ENCODE measurements at places on chromosomes 16 and 17.

DNA sequence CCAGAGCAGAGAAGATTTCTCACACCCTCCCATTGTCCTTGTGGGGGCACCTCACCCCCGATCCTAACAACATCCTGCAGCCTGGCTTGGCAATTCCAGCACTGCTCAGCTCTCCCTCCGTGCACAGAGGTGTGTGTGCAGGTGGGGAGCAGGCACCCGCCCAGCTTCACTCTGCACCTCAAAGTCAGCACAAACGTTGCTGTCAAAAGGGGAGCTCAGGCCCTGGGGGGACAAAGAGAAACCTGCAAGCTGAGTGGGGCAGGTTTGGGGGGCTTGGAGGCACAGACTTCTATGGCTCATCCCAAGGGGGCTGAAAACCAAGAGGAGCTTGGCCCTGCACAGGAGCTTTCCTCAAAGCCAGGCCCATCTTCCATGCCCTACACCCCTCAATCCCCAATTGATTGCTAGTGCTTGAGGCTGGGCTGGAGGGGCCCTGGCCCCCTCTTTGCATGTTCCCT lies 231.9 kb upstream of the TNRC6C start:
- no peak for DNase-seq

- DNase-seq, result no peak
Observed at GRCh38 chr17:75910699-75911098, 6.0 kb upstream of the MRPL38 start.

GRCh38 chr16:12219992-12220391 lies 243.5 kb downstream of the SNX29 start:
- no peak for DNase-seq

GRCh38 chr17:14471052-14471451 lies 170.2 kb downstream of the HS3ST3B1 start:
- no peak for DNase-seq

DNA sequence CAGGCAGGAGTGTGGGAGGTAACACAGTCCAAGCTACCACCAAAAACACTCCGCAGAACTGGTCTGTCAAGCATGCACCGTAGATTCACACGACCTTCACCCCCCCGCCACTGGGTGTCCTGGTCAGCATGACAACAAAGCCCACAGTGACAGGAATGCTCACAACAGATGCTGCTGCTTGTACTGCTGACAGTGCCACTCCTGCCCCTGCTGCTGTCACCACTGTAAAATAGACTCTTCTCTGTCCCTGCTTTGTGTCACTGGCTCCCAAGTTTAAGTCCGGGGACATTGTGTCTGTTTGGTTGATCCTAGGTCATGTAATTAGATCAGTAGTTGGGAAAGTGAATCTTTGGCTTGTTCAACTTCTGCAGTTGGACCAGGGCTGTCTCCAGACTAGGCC lies 7.0 kb upstream of the ODF4 start:
- DNase-seq, result no peak

DNA sequence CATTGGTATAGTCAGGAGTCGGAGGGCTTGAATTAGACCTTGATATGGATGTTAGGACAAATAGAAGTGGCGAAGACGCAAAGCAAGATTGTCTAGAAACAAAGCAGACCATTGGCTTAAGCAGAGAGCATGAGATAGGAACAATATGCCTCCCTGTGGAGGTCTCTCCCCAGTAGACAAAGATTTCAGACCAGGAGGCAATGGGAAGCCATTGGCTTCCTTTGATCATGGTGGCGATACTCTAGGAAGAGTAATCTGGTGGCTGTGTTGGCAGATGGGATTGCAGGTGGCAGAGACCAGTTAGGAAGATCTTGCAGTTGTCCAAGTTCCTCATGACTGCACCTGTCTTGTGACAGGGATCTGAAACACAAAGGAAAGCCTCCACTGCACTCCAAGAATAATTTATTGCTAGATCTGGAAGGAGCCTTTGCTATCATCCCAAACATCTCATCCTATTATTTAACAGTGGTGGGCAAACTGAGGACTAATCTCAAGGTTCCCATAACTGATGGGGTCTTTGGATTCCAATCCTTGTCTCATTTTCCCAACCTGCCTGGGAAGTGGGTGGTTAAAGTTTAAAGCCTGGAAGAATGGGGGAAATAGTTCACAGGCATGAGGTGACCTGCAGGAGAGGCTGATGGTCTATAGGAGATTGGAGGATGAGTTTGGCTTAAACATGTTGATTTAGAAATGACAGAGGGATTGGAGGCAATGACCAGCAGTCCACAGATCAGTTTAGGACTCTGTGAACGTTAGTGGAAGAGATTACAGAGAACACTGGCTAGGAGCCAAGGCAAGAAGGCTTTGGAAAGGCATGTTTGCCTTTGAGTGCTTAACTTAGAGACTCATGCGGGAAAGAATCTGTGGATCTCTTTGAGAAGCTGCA lies 37.0 kb downstream of the HLF start:
- DNase-seq, result no peak

DNA sequence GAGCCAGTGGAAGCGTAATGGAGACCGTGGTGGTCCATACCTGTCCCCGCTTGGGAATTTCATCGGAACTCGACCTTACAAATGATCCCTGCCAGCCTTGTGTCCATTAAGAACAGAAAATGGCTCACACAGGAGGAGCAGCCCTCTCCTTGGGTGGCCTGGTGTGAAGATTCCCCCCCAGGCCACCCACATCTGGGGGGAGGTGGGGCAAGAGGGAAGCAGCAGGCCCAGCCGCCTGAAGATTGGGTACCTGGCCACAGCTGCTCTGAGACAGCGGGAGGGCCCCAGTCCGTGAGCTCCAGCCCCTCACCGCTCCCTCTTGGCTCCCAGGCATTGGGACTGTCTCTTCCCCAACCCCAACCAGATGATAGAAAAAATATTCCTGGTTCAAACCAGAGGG lies 277.8 kb upstream of the FOXF1 start:
- DNase-seq, result no peak

GRCh38 chr16:75309899-75310430 lies 58.5 kb upstream of the BCAR1 start:
- DNase-seq, result no peak

DNA sequence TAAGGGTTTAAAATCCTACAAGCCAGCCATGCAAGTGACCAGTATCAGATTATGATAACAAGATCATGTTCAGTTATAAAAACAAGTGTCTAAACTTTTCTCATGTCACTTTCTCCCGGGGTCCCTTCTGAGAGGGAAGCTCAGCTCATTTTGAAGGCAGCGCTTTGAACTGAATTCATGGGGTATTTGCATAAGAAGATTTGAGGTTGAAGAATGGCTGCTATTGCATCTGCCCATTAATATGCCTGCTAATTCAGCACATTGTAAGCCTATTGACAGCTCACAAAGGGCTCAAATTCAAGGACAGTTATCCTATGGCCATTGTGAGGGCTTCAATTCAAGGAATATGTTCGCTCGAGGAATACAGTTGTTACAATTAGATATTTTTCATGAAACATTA lies 290.2 kb upstream of the IRX3 start:
- no peak for DNase-seq

GRCh38 chr17:4003501-4004421 lies 39.5 kb upstream of the ATP2A3 start:
- DNase-seq, result no peak

DNA sequence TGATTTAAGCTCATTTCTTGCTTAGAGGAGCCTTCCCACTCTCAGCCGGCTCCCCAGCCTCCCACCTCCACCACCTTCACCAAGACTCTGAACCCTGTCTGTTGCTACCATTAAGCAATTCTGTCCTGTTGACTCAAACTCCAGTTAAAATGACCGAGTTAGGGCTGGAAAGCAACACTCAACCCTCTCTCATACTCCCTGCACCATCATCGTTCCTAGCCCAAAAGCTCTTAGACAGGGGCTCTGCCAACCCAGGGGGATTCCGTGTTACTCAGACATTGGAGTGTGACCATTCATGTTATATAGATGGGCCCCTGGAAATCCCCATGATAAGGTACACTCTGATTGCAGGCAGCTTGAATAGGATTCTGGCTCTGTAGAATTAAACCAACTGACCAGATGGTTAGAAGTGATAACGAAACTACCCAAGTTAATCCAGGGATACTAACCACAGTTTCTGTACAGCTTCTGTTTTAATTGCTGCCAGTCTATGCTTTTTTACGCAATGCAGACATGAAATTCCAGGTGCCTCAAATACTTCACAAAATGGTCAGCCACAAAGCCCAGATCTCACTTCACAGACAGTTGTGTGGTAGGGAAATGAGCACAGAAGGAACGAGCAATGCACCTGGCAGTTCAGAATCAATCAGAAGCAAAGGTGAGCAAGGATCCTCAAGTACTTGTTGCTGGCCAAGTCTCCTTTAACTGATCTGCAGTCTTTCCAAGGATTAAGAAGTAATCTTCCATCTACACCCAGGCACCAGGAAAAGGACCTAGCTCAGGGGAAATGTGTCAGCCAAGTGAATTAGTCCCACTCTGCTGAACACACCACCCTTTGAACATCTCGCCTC lies 2.1 kb downstream of the SSTR2 start:
- DNase-seq, result peak; percentile 34

DNA sequence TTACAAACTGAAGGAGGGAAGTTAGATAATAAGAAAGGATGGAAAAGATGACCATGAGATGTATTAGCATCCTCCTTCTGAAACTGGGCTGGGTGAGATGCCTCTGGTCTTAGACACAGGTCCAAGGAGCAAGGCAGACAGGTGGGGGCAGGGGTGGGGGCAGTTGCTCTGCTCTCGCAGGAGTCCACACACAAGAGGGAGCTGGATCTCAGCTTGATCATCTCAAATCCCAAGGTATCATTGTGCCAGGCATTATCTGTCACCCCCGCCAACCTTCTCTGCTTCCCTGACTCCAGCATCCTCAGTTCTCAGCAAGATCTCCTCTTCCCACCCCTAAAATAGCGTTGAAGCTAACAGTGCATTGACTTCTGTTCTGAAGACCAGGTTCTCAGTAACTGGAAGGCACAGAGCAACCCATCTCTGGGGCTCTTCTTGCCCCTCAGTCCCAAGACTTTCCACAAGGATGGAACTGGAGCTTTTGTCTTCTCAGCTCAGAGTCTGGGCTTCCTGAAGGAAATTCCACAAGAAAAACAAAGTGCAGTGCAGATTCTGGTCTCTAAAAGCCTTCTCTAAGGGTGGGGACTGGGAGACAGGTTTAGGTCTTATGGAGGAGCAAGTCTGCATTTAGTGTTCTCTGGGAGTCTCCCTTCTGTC lies 1.6 kb downstream of the FLOT2 start:
- DNase-seq, result no peak

GRCh38 chr16:86245351-86245750 lies 265.0 kb upstream of the FOXF1 start:
- DNase-seq, result no peak

- peak; percentile 47 for DNase-seq
Observed at GRCh38 chr17:47204722-47205418, 4.3 kb upstream of the MYL4 start.

DNA sequence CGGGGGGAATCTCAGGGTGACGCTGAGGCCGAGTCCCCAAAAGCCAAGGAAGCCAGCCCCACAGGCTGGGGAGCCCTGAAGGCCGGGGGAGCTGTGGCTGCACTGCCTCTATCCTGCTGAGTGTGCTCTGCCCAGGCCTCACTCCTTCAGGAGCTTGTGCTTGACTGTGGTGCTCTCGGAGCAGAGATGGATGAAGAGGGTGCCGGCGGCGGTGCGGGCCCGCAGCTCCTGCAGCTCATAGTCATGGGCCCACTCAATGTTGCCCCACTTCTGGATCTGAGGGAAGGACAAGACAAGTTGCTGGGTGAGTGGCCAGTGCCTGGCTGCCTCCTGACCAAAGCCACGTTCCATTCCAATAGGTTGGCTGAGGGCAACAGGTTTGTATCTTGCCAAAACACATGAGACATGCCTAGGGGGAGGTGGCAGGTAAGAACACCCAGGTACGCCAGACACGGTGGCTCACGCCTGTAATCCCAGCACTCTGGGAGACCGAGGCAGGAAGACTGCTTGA lies 20.5 kb downstream of the ATPAF2 start:
- no peak for DNase-seq

- no peak for DNase-seq
Observed at GRCh38 chr16:2033057-2033908, 6.6 kb downstream of the NHERF2 start.

- DNase-seq, result no peak
Observed at GRCh38 chr16:24852281-24852721, 6.5 kb downstream of the SLC5A11 start.

- DNase-seq, result no peak
Observed at GRCh38 chr17:72976971-72977770, 115.3 kb downstream of the SLC39A11 start.

GRCh38 chr16:67653789-67654402 lies 6.2 kb downstream of the ACD start:
- DNase-seq, result no peak

DNA sequence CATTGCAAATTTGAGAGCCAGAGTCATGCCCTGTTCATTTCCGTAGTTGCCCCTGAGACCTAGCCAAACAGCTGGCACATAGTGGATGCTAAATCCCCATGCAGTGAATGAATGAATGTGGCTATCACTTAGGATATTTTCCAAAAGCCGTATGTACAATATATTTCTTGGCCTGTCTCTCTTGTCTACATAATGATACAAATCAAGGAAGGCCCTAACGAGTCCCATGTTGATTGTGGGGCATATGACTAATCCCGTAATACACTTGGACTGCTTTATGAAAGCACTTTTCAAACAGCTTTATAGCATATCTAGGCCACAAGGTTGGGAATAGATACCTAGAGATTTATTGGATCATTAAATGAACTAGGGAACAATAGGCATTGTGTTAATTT lies 478.0 kb downstream of the SLC39A11 start:
- no peak for DNase-seq

GRCh38 chr16:4667203-4667963 lies 26.0 kb upstream of the NUDT16L1 start:
- DNase-seq, result no peak

DNA sequence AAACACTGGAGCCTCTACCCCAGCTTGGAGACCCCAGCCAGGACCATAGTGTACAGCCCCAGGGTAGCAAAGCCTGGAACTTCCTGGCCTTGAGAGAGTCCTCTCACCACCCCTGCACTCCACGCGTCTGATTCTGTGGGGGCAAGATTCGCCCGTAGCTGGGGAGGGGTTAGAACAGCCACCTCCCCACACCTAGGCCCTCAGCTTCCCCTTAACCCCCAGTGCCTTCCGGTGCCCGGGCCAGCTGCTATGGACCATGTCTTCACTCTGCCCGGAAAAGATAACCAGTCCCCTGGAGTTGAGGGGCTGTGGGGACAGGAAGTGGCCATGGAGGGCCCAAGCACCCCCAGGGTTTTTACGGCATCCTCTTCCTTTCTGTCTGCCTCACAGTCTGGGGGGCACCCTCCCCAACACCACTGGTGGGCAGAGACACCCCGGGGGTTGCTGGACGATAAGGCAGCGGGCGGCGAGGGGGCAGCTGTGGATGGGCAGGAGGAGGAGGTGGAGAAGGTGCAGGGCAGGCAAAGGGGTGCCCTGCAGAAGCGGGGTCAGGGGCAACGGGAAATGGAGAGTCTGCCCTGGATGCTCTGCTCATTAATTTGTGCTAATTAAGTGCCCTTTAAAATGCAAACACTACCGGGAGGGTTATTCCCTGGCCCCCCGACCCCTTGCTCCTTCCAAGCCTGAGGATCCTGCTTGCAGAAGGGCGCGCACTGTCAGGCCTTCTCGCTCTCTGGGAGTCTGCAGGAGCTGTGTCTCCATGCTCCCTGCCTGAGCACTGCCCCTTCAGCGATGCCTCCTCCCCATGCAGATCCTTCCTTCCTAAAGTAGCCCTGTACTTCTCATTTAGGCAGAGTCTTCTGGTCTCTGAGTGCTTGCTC lies 2.4 kb downstream of the PRSS27 start:
- DNase-seq, result no peak

Measured in activated T-cell treated with anti-CD3 and anti-CD28 coated beads, Interleukin-2, amount 50 U/mL, for 72 hours (primary cell).